ENCODE measurements at places on chromosomes 13 and 19. TPM values are rescaled to one million over a fixed set of nuclear protein-coding genes. Genes with fewer than 3 reads are reported as not detected.
A peak's percentile ranks its signal among the peaks of the same experiment; 100 is the strongest.

Gene CFAP97D2
- 0.22 TPM for total RNA-seq

Gene PROSER3
- 7.8 TPM for total RNA-seq

Gene CAPS
- total RNA-seq, result 85.3 TPM

Gene FFAR1
- total RNA-seq, result 0.06 TPM

Gene NTN5
- total RNA-seq, result 0.10 TPM

Gene CTXN1
- 14.7 TPM for total RNA-seq

DNA sequence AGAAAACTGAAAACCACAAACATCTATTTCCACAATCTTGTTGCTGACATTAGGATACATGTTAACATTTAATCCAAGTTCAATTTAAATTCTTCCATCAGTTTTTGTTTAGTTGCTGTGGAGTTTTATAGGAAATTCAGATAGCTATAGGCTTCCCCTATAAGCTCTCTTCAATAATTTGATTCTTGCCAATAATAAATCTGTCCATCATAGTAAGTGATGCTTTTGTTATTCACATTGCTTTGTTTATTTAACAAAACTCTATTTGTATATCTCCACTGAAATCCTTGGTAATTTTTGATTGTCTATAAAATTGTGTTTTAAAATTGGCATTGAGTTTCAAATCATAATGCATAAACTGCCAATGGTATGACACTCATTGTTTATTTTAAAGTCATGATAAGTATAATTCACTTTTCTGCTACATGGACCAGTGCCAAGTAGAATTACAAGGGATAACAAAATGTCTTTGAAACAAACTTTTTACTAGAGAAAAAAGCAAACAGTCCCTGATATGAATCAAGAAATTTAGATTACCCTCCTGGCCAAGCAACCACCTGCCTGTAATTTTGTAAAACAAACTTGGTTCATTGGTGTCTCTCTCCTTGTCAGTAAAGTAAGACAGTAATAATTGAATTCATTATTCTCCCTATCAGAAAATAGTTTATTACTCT lies 577.3 kb upstream of the GPC6 start:
- H3K36me3 ChIP-seq, result no peaks in the 10 kb centered on the region
- no peak for DNase-seq

DNA sequence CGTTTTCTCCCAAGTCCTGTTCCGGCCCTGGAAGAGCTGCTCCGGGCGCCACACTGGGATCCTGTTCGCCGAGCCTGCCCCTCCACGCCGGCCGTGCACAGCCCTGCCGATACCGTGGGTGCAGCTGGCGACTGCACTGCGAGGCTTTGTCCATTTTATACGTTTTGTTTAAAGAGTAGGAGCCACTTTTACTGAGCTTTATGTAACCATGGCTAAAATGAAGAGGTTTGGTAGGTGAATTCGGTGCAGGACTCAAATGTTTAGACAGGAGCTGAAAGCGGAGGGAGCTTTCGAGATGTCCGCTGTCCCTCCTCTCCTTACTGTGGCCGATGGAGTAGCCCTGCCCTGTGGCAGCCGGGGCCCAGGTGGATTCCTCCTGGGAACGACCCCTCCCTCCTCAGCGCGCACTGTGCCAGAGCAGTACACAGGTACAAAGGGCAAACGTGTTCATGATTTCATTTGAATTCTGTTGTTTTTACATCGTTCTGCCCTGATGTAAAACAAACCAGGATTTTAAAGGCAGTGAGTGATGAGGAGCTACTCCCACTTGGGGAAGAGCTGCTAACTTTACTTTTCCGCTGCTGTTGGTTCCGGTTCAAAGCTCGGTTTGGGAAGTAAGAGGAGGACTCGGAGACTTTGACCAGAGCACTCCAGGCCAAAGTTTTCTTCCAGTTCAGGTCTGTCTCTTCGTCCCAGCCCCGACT lies 1.7 kb downstream of the COL4A2 start:
- H3K27me3 ChIP-seq, result peaks cover 42% of the 10 kb centered on the region
- peaks cover 49% of the 10 kb centered on the region for H3K4me1 ChIP-seq
- no peak for DNase-seq

- H3K36me3 ChIP-seq, result no peaks in the 10 kb centered on the region
- no peak for DNase-seq
- peaks cover 4% of the 10 kb centered on the region for H3K4me1 ChIP-seq
- H3K4me3 ChIP-seq, result no peak overlapping the region
Measured at GRCh38 chr19:40638327-40638726, 37.2 kb downstream of the LTBP4 start.

DNA sequence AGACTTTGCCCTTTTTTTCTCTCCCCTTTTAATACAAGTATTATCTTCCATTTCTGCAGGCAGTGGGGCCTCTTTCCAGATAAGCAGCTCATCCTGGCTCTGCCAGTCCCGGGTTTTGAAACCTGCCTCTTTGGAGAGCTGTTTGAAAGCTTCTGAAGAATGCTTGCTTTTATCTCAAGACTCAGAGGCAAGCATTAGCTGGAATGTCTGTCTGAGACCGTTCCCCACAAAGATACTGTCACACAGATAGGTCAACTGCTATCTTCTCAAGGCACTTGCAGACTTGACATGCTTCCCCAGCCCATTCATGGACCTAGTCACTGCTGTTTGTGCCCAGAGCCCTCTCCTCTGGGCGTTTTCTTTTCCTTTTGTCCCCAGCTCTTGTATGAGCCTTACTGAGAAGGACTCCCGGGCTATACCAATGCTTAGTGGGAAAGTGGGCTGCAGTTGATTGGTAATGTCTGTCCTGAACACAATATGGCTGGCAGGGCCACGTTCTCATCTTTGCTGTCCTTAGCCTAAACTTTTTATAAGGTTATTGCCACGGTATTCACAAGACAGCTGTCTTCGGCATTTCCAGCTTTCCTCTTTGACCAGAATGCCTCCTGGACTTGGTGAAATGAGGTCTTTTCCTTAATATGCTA lies 13.4 kb downstream of the SERP2 start:
- H3K4me1 ChIP-seq, result peaks cover 7% of the 10 kb centered on the region
- no peak overlapping the region for H3K27ac ChIP-seq
- H3K4me3 ChIP-seq, result no peak overlapping the region
- no peaks in the 10 kb centered on the region for H3K27me3 ChIP-seq

- H3K4me1 ChIP-seq, result peaks cover 3% of the 10 kb centered on the region
- no peak for DNase-seq
- H3K27ac ChIP-seq, result no peak overlapping the region
- no peak overlapping the region for H3K4me3 ChIP-seq
- no peaks in the 10 kb centered on the region for H3K27me3 ChIP-seq
Measured at GRCh38 chr13:45316338-45316737, 24.6 kb downstream of the TPT1 start.

GRCh38 chr13:58804832-58805231 lies 1173.3 kb downstream of the PCDH17 start:
- no peaks in the 10 kb centered on the region for H3K36me3 ChIP-seq
- H3K4me3 ChIP-seq, result no peak overlapping the region
- no peak for DNase-seq
- H3K4me1 ChIP-seq, result no peaks in the 10 kb centered on the region
- no peak overlapping the region for H3K27ac ChIP-seq

- H3K27me3 ChIP-seq, result no peaks in the 10 kb centered on the region
- DNase-seq, result no peak
- no peak overlapping the region for H3K4me3 ChIP-seq
- peaks cover 91% of the 10 kb centered on the region for H3K36me3 ChIP-seq
- peaks cover 14% of the 10 kb centered on the region for H3K4me1 ChIP-seq
Measured at GRCh38 chr19:18126097-18126496, 26.9 kb upstream of the PIK3R2 start.

DNA sequence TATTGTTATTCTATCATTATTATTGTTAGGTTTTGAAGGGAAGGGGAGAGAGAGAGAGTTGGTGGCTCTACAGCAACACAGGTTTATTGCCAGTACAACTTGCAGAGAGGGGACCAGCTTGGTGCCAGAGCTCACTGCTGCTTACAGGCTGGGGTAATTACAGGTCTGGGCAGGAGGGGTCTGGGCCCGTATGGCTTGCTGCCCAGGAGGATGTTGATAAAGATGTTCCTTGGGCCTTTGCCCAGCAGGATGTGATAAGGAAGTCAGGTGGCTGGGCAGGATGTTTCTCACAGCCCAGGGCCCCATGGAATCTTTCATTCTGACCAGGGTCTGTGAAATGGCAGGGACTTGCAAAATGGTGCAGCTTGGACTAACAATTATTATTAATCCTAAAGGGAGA lies 64.2 kb upstream of the ZNF599 start:
- no peak for DNase-seq
- H3K36me3 ChIP-seq, result peaks cover 3% of the 10 kb centered on the region
- peaks cover 11% of the 10 kb centered on the region for H3K4me1 ChIP-seq
- no peak overlapping the region for H3K4me3 ChIP-seq

DNA sequence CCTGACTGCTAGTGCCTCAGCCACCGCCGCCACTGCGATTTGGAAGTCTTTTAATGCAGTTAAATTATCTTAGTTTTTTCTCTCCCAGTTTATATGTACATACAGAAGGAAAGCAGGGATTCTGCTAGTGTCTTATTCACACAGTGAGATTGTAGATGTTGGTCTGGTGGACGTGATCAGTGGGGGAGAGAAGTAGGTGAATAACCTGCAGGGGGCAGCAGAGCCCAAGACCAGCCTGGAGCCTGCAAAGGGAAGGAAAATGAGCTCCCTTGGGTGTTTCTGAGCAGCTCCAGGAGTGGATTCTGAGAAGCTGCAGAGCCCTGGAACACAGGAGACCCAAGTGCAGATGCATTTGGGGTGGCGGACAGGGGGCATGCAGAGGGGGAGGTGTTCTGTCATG lies 26.3 kb downstream of the ZNF844 start:
- no peak overlapping the region for H3K27ac ChIP-seq
- no peak overlapping the region for H3K4me3 ChIP-seq
- H3K27me3 ChIP-seq, result no peaks in the 10 kb centered on the region
- peak; percentile 91 for DNase-seq

DNA sequence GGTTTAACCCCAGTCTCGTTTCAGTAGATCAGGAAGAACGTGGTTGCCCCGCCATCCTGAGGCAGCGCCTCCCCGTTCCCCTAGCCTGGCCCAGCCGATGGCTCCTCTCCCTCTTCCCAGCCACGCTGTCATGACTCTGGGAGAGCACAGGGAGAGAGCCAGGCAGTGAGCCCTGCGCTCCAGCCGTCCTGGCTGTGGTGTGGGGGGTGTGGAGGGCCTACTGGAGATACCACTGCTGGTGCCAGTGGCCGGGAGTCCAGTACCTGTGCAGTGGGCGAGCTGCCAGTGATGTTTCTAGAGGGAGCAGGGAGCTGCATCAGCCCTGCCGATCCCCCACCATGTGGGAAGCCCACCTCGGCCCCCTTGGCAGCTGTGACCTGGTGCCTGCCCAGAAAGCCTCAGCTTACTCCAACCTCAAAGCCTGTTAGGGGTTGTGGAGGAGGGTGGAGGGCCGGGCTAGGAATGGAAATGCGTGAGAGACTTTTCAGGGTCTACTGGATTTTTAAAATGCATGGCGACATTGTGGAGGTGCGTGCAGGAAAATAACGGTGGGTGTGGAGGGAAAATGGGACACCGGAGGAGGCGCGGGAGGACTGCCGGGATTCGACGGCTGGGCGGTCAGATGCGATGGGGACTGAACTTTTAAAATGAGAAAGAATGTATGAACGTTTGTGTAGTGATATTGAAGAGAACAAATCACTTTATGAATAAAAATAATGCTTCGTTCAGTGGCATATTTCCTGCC lies 4.9 kb downstream of the TEX29 start:
- H3K27me3 ChIP-seq, result no peaks in the 10 kb centered on the region
- H3K4me1 ChIP-seq, result peaks cover 15% of the 10 kb centered on the region
- DNase-seq, result no peak

DNA sequence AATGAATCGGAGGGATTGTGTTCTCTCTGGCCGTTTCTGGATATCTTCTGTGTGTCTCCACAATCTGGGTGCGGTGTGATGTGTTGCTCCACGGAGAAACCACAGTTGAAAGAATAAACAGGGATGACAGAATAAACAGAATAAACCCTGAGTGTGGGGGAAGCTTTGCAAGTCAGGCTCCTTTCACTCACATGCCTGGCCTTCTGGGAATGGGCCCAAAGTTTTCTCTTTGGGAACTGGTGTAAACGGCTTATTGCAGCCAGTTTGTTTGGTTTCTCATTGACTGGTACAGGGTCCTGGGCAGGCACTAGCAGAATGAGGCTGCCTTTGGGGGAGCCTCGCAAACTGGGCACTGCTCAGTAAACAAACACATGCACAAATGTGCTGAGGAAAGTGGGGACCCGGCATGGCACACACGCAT lies 324.7 kb downstream of the DLEU7 start:
- H3K27ac ChIP-seq, result peak overlapping the region; percentile 43
- no peaks in the 10 kb centered on the region for H3K36me3 ChIP-seq
- no peak overlapping the region for H3K4me3 ChIP-seq
- peaks cover 3% of the 10 kb centered on the region for H3K4me1 ChIP-seq
- DNase-seq, result no peak
- H3K27me3 ChIP-seq, result no peaks in the 10 kb centered on the region

DNA sequence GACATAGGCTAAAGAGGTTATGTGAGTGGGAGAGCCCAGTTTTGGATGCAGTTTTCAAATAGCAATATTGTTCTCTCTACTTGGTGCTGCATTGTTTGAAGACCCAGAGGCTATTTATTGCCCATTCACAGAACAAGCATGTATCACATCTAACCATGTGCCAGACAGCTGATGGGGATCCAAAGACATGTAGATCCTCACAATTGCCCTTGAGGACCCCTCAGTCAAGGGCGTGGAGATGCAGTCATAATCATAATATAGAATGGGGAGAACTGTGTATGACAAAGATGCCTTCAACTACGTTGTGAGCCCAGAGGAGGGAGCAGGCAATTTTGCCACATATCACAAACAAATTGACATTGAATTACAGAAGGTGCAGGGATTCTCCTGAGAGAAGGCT lies 70.5 kb downstream of the NHLRC3 start:
- no peaks in the 10 kb centered on the region for H3K36me3 ChIP-seq
- no peaks in the 10 kb centered on the region for H3K4me1 ChIP-seq

- peak; percentile 37 for DNase-seq
- H3K27me3 ChIP-seq, result no peaks in the 10 kb centered on the region
- H3K4me3 ChIP-seq, result no peak overlapping the region
- no peaks in the 10 kb centered on the region for H3K36me3 ChIP-seq
- no peak overlapping the region for H3K27ac ChIP-seq
- H3K4me1 ChIP-seq, result no peaks in the 10 kb centered on the region
Measured at GRCh38 chr13:94239135-94239534, 240.3 kb downstream of the DCT start.

DNA sequence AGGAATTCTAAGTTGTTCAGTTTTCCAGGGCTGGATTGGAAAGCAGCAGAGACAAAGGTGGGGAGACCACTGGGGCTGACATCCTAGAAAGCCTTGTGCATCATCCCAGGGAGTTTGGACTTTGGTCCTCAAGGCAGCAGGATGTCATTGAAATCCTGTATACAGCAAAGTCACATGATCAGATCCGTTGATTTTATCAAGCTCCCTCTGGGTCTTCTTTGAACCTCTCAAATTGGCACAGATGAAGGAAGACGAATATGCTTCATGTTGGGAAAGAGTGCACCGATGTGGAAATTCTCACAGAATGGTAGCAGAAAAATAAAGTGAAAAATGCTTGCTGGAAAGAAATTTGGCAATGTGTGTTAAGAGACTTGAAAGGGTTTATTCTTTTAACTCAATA lies 149.8 kb upstream of the TMTC4 start:
- DNase-seq, result no peak
- no peak overlapping the region for H3K27ac ChIP-seq
- no peaks in the 10 kb centered on the region for H3K36me3 ChIP-seq

GRCh38 chr19:3981736-3982681 lies 3.3 kb downstream of the EEF2 start:
- DNase-seq, result no peak
- peaks cover 37% of the 10 kb centered on the region for H3K4me1 ChIP-seq
- peaks cover 10% of the 10 kb centered on the region for H3K27me3 ChIP-seq
- no peak overlapping the region for H3K4me3 ChIP-seq
- H3K36me3 ChIP-seq, result peaks cover 72% of the 10 kb centered on the region
- no peak overlapping the region for H3K27ac ChIP-seq

Measured in spinal cord (tissue), 10 donors.